ENCODE measurements at places on chromosomes 7 and 10. TPM values are rescaled to one million over a fixed set of nuclear protein-coding genes. Genes with fewer than 3 reads are reported as not detected.

- DNase-seq: peak; percentile 77
- H3K4me1 ChIP-seq: peaks cover 17% of the 10 kb centered on the region
- no peaks in the 10 kb centered on the region for H3K36me3 ChIP-seq
- H3K27me3 ChIP-seq: no peaks in the 10 kb centered on the region
These were observed 238.5 kb downstream of the CACNB2 start for GRCh38 chr10:18378766-18379165.

- H3K27ac ChIP-seq: peak overlapping the region; percentile 97
- peaks cover 39% of the 10 kb centered on the region for H3K4me1 ChIP-seq
- H3K4me3 ChIP-seq: peak overlapping the region; percentile 83
- H3K27me3 ChIP-seq: no peaks in the 10 kb centered on the region
These were observed 690 bp downstream of the SEPTIN7 start for GRCh38 chr7:35801392-35802101.

DNA sequence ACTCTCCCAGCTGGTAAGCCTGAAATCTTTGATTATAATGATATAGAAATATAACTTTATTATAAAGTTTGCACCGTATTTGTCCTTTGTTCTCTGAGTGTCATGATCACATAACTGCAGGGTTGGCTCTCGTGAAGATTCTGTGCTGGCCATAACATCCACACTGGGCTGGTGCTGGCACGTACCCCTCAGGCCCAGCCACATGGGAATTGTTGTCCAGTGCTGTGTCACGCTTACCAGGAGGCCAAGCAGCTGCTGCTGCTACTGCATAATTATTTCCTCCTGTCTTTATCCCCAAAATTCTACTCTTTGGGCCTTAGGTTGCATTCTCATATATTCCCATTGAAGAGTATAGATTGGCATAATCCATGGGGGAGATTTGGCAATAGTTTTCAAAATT, 20.8 kb upstream of the UCN3 start:
- H3K4me3 ChIP-seq: no peak overlapping the region
- no peak overlapping the region for H3K27ac ChIP-seq
- no peaks in the 10 kb centered on the region for H3K27me3 ChIP-seq
- H3K36me3 ChIP-seq: no peaks in the 10 kb centered on the region
- no peak for DNase-seq

DNA sequence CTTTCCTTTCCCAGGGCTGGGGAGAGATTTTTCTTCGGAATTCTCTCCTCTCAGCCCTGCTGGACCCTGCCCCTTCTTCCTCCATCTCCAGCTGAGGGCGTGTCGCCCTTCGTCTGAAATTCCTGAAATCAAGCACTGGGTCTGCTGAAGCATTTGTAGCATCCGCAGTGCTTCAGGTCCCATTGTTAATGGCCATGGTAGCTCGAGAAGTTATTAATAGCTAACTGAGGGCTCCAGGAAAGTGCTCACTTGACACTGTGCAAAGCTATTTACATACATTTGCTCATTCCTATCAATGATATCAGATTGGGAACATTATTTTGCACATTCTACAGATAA, 515 bp downstream of the FAM149B1 start:
- peak overlapping the region; percentile 98 for H3K27ac ChIP-seq
- peaks cover 36% of the 10 kb centered on the region for H3K4me1 ChIP-seq
- no peaks in the 10 kb centered on the region for H3K27me3 ChIP-seq
- no peaks in the 10 kb centered on the region for H3K36me3 ChIP-seq
- no peak for DNase-seq

DNA sequence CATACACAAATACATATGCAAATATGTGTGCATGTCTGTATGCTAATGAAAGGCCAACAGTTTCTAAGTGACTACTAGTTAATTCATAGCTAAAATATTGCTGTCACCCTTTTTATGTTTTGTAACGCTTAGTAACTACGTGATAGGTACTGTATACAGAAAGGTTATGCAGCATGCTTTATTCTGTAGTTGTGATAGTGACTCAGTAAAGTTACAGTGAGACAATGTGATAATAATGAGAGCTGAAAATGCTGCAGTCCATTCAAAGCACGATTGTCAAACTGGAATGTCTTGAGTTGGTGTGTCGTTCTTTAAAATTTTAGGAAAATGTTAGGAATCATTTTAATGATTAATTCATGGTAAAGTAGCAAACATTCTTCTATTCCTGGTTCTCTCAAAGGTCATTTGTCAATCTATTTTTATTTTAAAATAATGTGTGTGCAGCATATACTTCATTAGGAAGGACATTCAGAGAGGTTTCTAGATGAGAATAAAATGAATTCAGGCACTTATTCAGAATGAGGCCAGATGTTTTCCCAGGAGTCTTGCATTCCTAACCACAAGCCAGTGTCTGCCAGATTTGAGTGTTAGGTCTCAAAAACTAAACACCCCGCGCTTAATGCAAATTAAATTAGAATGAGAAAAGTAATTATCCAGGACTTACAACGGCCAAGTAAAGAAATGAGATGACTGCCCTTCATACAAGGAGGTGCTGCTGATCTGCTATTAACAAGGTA, 408.8 kb upstream of the FZD8 start:
- no peaks in the 10 kb centered on the region for H3K27me3 ChIP-seq
- no peaks in the 10 kb centered on the region for H3K4me1 ChIP-seq
- DNase-seq: no peak
- H3K27ac ChIP-seq: no peak overlapping the region
- H3K4me3 ChIP-seq: no peak overlapping the region

GRCh38 chr7:93836116-93836515, 54.4 kb downstream of the TFPI2 start:
- H3K27me3 ChIP-seq: no peaks in the 10 kb centered on the region
- peaks cover 4% of the 10 kb centered on the region for H3K4me1 ChIP-seq
- no peak overlapping the region for H3K4me3 ChIP-seq
- H3K36me3 ChIP-seq: no peaks in the 10 kb centered on the region
- no peak for DNase-seq

DNA sequence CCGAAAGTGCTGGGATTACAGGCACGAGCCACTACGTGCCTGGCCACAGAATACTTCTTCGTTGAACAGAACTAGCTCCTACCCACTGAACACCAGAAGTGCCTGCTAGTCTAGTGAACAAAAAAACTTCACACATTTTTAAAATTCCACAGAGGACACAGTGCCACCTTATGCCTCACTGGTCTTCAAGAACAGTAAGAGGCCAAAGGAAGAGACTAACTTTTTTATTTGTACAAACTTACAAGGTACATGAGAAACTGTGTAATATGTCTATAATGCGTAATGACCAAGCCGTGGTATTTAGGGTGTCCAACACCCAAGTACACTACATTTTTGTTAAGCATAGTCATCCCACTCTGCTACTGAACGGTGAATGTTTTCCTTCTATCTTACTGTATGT, 144.4 kb upstream of the PTER start:
- H3K4me3 ChIP-seq: no peak overlapping the region
- H3K36me3 ChIP-seq: no peaks in the 10 kb centered on the region
- H3K4me1 ChIP-seq: no peaks in the 10 kb centered on the region
- DNase-seq: no peak
- H3K27ac ChIP-seq: no peak overlapping the region

GRCh38 chr10:100468978-100469377, 6.2 kb downstream of the WNT8B start:
- H3K27me3 ChIP-seq: no peaks in the 10 kb centered on the region
- H3K4me3 ChIP-seq: no peak overlapping the region
- H3K36me3 ChIP-seq: no peaks in the 10 kb centered on the region
- H3K27ac ChIP-seq: no peak overlapping the region

DNA sequence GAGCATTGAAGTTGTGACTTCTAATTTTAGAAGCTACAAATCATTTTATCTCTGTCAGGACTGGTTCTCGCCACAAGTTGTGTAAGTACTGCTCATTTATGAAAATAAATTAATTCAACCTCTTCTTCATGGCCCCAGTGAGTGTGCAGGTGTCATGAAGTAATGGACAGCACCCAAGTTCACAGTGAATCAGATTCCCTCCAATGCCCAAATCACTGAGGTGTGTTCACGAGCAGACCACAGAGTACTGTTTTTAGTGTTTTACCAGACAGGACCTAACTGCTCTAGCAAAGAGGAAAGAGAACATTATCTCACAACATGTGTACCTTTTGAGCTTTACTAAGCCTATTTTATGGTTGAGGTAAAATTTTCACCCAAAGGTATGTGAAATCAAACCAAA, 980.0 kb downstream of the CNTNAP2 start:
- H3K36me3 ChIP-seq: no peaks in the 10 kb centered on the region
- no peak overlapping the region for H3K4me3 ChIP-seq
- no peaks in the 10 kb centered on the region for H3K27me3 ChIP-seq
- no peak for DNase-seq
- no peaks in the 10 kb centered on the region for H3K4me1 ChIP-seq
- no peak overlapping the region for H3K27ac ChIP-seq

DNA sequence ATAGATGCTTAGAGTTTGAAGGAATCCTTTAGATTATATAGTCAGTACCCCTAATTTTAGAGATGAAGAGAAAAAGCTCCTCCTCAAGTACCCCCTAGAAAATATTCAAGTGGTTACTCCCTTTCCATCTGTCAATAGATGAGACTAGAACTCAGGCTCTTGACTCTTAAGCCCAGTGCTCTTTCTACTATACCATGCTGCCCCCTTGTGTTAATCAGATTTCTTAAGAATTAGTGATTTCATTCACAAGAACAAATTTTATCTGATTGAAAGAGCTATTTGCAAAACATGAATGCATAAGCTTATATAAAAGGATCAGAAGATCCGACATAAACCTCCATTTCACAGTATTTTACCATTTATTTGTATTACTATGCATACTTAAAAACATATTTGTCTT, 179.3 kb downstream of the TFEC start:
- no peaks in the 10 kb centered on the region for H3K36me3 ChIP-seq
- no peak overlapping the region for H3K27ac ChIP-seq
- no peak for DNase-seq
- no peak overlapping the region for H3K4me3 ChIP-seq

DNA sequence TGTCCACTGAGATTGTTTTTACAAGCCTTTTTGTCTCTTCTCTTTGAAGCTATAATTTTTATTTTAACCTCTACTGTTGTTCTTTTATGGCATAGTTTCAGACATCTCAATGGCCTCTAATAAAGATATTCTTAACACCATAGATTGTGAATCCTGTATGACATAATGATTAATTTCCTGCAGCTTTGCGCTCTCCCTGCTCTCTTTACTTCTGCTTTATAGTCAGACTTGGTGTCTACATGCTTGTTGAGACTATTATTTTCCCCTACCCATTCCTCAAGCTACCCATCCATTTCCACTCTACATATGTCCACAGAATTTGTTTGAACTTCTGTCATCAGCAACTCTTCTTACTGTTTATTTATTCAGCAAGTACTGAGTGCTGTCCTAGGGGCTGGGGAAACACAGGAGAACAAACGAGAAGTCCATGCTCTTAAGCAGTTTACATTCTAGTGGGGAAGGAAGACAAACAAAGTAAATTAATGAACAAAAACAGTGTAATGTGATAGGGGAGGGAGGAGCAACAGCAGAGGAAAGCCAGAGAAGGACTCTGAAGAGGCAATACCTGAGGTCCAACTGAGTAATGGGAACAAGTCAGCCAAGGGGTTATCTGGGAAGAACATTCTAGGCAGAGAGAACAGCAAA, 110.1 kb downstream of the CDK14 start:
- peaks cover 33% of the 10 kb centered on the region for H3K4me1 ChIP-seq
- no peaks in the 10 kb centered on the region for H3K36me3 ChIP-seq
- H3K4me3 ChIP-seq: no peak overlapping the region
- no peak overlapping the region for H3K27ac ChIP-seq
- H3K27me3 ChIP-seq: no peaks in the 10 kb centered on the region

GRCh38 chr10:129728905-129729795, 234.9 kb downstream of the EBF3 start:
- H3K4me1 ChIP-seq: no peaks in the 10 kb centered on the region
- H3K4me3 ChIP-seq: no peak overlapping the region
- no peaks in the 10 kb centered on the region for H3K27me3 ChIP-seq
- H3K36me3 ChIP-seq: no peaks in the 10 kb centered on the region
- no peak for DNase-seq

DNA sequence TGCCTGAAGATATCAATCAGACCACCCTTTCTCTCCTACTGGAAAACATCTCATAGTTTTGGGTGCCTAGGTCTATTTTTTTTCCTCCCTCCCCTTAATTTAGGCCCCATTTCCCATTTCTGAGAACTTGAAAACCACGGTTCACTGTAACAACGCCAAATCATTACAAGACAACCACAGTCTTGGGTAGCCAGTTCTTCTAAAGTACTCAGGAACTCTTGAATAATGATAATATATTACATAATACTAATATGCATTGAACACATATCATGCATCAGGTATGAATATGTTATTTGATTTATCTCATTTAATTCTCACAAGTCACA, 185.1 kb upstream of the ADO start:
- DNase-seq: no peak
- no peaks in the 10 kb centered on the region for H3K27me3 ChIP-seq
- H3K4me3 ChIP-seq: no peak overlapping the region
- H3K27ac ChIP-seq: no peak overlapping the region
- H3K36me3 ChIP-seq: no peaks in the 10 kb centered on the region

GRCh38 chr10:93280699-93281366, 201.3 kb downstream of the MYOF start:
- H3K27me3 ChIP-seq: no peaks in the 10 kb centered on the region

GRCh38 chr7:27167916-27168264, 2.6 kb upstream of the HOXA9 start:
- H3K4me3 ChIP-seq: peak overlapping the region; percentile 83
- peak overlapping the region; percentile 97 for H3K27ac ChIP-seq
- no peaks in the 10 kb centered on the region for H3K36me3 ChIP-seq
- peak; percentile 60 for DNase-seq

- H3K4me1 ChIP-seq: no peaks in the 10 kb centered on the region
- no peak overlapping the region for H3K27ac ChIP-seq
- H3K36me3 ChIP-seq: no peaks in the 10 kb centered on the region
- DNase-seq: peak; percentile 60
These were observed 49.9 kb upstream of the CAMK2B start for GRCh38 chr7:44375236-44375699.

- H3K4me3 ChIP-seq: no peak overlapping the region
- H3K4me1 ChIP-seq: no peaks in the 10 kb centered on the region
- H3K36me3 ChIP-seq: no peaks in the 10 kb centered on the region
- H3K27ac ChIP-seq: peak overlapping the region; percentile 20
- no peaks in the 10 kb centered on the region for H3K27me3 ChIP-seq
- DNase-seq: no peak
These were observed 1024.8 kb downstream of the LRMDA start for GRCh38 chr10:76456197-76456596.

- no peaks in the 10 kb centered on the region for H3K27me3 ChIP-seq
- H3K4me3 ChIP-seq: no peak overlapping the region
- no peak for DNase-seq
These were observed 15.4 kb upstream of the HIBADH start for GRCh38 chr7:27677912-27678612.

ZMYND11 gene
- total RNA-seq: 112 TPM

MYO3A gene
- total RNA-seq: 0.71 TPM

SYT15B gene
- total RNA-seq: 1.4 TPM

TRIL gene
- 6.1 TPM for total RNA-seq

SEMA4G gene
- total RNA-seq: 0.71 TPM

HOXA11 gene
- 23.2 TPM for total RNA-seq

CYP3A5 gene
- 4.6 TPM for total RNA-seq

ARMC3 gene
- not detected for total RNA-seq

SPDYE18 gene
- total RNA-seq: 1.2 TPM

FAM237B gene
- total RNA-seq: not detected

ICA1 gene
- 6.6 TPM for total RNA-seq

All from sigmoid colon (tissue), 7 donors.